ENCODE measurements at places on chromosomes 4 and X. TPM values are rescaled to one million over a fixed set of nuclear protein-coding genes. Genes with fewer than 3 reads are reported as not detected.
A peak's percentile ranks its signal among the peaks of the same experiment; 100 is the strongest.

The TMPRSS11A gene
- total RNA-seq, result not detected

The NSUN7 gene
- 1.1 TPM for total RNA-seq

DNA sequence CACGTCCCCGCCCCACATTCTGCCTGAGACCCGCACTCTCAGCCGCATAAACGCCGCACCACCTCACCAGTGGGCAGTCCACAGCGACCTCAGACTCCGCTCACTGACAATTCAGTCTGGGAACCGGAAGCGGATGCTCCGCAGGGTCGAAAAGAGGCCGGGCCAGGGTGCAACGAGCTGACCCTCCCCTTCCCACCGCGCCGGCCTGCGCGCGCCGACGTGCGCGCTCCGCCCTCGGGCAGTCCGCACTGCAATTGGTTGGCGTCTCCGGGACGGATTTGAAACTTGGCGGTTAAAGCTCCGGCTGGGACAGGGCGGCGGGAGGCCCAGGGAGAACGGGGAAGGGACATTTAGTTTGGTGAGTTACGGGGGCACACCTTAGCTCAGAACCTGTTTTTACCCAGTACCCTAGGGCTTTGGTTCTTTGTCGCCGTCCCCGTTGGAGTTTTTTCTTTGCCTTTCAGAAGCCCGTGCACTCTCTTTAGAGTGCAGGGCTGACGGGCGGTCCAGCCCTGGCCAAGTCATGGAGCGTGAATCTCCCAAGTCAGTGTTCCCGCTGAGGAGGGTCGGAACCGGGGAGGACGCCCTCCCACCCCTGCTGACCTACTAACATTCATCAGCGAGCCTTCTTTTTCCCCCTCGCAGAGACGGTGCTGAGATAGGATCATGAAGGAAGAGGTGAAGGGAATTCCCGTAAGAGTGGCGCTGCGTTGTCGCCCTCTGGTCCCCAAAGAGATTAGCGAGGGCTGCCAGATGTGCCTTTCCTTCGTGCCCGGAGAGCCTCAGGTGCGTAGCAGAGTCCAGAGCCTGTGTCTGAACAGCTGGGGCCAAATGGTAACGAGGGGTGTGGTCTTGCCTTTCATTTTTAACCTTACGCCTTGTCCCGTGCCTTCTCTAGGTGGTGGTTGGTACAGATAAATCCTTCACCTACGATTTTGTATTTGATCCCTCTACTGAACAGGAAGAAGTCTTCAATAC is at the start of the genes KIF4A and PDZD11:
TSS of gene KIF4A (plus strand) at position 312 of the 978 bp plus-strand sequence. CDS start at position 667, 355 bp downstream.
TSS of gene PDZD11 (minus strand) at position 135 of the 978 bp plus-strand sequence. CDS start 586 bp downstream, outside the sequence.
- peak; percentile 86 for DNase-seq

GRCh38 chrX:28158019-28158777 is 176.9 kb upstream of the DCAF8L1 start:
- DNase-seq, result no peak

GRCh38 chr4:3387943-3388361 is 53.8 kb upstream of the HGFAC start:
- DNase-seq, result no peak

DNA sequence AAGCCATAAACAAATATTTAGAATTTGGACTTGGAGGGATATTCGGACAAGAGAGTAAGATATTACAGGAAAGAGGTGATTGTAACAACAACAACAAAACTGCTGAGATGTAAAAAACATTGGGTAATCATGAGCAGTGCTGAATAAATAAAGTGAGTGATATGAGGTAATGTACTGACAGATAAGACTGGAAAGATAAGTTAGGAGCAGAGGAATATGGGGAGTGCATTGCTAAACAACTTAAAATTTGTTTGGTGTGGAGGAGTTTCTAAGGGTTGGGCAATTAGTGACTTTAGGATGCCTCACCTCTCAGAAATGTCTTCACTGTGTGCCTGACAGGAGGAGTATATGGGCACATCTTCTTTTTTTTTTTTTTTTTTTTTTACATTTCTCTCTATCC is 637.8 kb upstream of the GRIA3 start:
- DNase-seq, result no peak

The OTUD6A gene
- total RNA-seq, result not detected

- DNase-seq, result no peak
Observed at GRCh38 chr4:67080046-67080557, 465.2 kb downstream of the CENPC start.

GRCh38 chrX:22486296-22486695 is 213.6 kb downstream of the CBLL2 start:
- no peak for DNase-seq

- DNase-seq, result no peak
Observed at GRCh38 chrX:39605183-39605582, 492.6 kb downstream of the BCOR start.

- no peak for DNase-seq
Observed at GRCh38 chr4:25123236-25123635, 37.0 kb downstream of the SEPSECS start.

- no peak for DNase-seq
Observed at GRCh38 chr4:15333692-15334633, 93.9 kb upstream of the C1QTNF7 start.

GRCh38 chr4:151808542-151808941 is 47.7 kb upstream of the GATB start:
- no peak for DNase-seq

DNA sequence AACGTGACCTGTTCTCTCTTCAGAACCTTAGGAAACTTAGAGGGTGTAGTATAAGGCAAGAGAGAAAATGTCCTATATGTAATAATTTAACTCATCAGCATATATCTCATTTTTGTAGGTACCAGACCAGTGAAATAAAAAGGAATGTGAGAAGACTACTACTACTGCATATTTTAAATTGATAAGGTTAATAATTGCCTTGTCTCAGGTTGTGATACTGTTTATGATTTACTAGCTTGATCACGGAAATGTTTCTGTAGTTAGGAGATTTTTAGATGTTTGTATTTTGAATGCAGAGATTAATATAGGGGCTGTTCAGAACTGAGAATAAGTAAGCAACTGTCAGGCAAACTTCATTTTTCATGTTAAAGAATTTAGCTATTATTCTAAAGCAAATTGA is 1563.4 kb downstream of the C4orf33 start:
- no peak for DNase-seq

- no peak for DNase-seq
Observed at GRCh38 chr4:48331577-48332330, 9.6 kb upstream of the SLAIN2 start.

The MAB21L2 gene
- total RNA-seq, result 0.70 TPM

DNA sequence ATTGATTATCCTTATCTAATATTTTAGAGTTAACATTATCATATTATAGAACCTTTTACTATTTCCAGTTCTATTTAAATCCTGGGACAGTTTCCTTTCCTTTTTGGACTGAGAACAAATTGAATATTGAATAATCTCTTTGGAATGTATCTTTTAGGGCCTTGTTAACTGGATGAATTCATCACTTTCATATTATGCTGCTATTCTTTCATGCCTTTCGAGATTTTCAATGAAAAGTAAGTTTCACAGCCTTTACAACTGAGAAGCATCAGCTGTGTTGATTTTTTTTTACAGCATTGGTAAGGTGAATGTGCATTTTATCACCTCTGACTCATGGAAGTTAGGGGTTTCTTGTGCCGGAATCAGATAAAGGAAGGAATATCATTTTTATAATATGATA is 39.6 kb downstream of the PDLIM5 start:
- no peak for DNase-seq

DNA sequence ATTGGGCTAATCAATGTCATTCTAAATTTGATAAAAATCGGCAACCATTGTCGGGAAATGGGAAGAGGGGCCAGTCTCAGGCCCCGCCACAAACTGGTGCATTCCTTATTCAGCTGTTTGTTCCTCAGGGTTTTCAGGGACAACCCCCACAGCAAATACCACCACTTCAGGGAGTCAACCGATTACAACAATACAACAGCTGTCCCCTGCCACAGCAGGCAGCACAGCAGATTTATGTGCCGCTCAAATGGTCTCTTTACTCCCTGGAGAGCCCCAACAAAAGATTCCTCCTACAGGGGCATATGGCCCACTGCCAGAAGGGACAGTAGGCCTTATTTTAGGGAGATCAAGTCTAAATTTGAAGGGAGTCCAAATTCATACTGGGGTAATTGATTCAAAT is 61.8 kb downstream of the ZNF732 start:
- DNase-seq, result no peak

- DNase-seq, result no peak
Observed at GRCh38 chr4:109044431-109044830, 258.0 kb downstream of the COL25A1 start.

DNA sequence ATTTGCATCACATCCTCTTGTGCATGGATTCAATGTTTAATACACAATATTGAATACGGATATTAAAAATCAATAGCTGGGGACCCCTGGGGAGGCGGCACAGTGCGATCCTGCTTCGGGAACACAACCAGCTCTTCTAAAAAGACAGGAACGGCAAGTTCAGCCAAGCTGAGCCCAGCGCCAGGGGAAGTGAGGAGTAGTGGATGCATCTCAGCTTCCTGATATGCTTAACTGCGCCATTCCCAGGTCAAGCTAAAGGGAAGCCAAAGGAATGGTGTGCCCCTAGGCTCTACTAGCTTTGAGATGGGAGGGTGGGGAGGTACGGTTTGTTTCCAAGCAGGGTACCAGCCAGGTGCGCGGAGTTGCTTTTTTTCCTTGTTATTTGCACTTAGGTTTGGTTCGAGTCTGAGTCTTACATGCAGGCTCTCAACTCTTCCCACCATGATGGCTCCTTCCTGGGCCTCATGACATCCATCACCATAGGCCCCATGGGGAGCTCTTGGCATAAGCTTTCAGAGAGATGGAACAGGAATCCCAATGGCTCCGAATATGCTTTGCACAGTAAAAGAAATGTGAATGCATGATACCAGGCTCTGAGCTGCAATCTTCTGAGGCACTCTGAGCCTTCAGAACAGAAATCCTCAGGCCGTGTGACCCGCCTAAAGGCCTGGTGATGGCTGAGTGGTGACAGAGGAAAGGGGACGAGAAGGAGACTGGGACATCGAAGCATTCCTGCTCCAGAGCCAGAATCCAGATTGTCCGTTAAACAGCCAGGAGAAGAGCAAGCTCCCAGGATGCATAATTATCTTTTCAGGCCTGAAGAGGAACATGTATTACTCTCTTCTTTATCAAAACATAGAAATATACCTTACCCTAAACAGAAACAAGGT is 51.8 kb upstream of the BCOR start:
- no peak for DNase-seq

GRCh38 chr4:110271986-110272385 is 73.6 kb upstream of the ELOVL6 start:
- no peak for DNase-seq

DNA sequence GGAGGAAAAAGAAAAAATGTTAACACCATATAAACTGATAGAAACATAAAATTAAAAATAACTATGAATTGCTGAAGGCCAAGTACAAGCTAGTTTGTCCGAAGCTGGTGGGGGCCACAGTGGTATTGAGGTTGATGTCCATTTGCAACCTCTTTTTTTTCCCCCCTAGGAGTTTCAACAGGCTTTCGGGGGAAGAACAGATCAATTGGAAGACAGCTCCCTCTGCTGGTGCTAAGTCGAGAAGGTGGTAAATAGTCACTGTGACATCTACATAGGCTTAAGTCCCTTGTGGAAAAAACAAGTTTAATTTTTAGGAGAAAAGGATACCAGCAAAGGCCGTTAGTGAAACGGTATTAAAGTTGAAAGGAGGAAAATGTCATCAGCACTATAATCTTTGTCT is 115.7 kb upstream of the ZXDA start:
- no peak for DNase-seq

The MAPK10 gene
- 531 TPM for total RNA-seq

- DNase-seq, result no peak
Observed at GRCh38 chr4:39933671-39934590, 43.8 kb downstream of the PDS5A start.

- no peak for DNase-seq
Observed at GRCh38 chrX:72604705-72605104, 32.1 kb upstream of the HDAC8 start.

The EDNRA gene
- 7.4 TPM for total RNA-seq

The POU3F4 gene
- 1.2 TPM for total RNA-seq

The IDH3G gene
- total RNA-seq, result 69.0 TPM

- DNase-seq, result no peak
Observed at GRCh38 chrX:18574591-18574990, 97.3 kb downstream of the RS1 start.

DNA sequence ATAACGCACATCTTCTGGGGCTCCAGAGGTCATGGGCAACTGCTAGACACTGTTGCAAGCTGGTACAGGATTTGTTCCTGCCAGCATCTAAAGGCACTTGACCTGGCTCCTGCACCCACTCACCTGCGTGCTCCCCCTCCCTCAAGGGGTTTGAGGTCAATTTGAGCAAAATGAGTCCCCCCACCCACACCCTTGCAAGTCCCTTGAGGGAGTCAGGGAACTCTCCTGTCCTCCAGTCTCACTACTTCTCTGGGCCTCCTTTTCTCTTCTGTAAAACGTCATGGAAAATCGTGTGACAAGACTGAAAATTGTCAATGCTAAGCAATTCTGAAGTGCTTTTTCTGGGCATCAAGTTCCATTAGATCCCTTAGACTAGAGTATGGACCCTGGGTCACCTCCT is 39.9 kb upstream of the PGK1 start:
- no peak for DNase-seq

GRCh38 chr4:73831569-73831968 is 4.9 kb upstream of the CXCL6 start:
- no peak for DNase-seq

DNA sequence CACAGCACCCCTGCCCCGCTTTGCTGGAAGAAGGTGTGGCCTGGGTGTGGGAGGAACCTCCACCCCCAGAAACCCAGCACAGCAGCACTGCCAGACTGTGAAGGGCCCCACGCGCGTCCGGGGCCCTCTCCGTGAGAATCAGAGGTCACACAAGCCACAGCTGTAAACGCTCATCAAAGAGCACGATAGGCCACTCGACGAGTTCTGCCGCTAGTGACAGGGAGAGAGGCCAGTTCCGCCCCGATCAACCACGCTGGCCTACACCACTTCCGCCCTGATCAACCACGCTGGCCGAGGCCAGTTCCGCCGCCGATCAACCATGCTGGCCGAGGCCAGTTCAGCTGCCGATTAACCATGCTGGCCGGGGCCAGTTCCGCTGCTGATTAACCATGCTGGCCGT is 25.9 kb upstream of the ADRA2C start:
- DNase-seq, result no peak

- DNase-seq, result no peak
Observed at GRCh38 chr4:89303177-89303576, 4.4 kb downstream of the GPRIN3 start.

- no peak for DNase-seq
Observed at GRCh38 chrX:81355436-81355835, 153.5 kb downstream of the SH3BGRL start.

The FAM241A gene
- total RNA-seq, result 2.0 TPM

- DNase-seq, result no peak
Observed at GRCh38 chrX:155094468-155095061, 23.3 kb downstream of the BRCC3 start.

- DNase-seq, result no peak
Observed at GRCh38 chrX:45849261-45849862, 648.7 kb upstream of the DIPK2B start.

GRCh38 chr4:24411299-24411698 is 173.1 kb downstream of the DHX15 start:
- no peak for DNase-seq

GRCh38 chr4:79920163-79920853 is 152.7 kb downstream of the ANTXR2 start:
- no peak for DNase-seq

- DNase-seq, result no peak
Observed at GRCh38 chr4:6710282-6710681, 617 bp upstream of the MRFAP1L1 start.

The ITGB1BP2 gene
- total RNA-seq, result 2.7 TPM

- no peak for DNase-seq
Observed at GRCh38 chr4:180261346-180261745, 1981.9 kb upstream of the TENM3 start.

The CYSLTR1 gene
- total RNA-seq, result 0.88 TPM
